ENCODE measurements at places on chromosomes 3 and 15. TPM values are rescaled to one million over a fixed set of nuclear protein-coding genes. Genes with fewer than 3 reads are reported as not detected.

DNA sequence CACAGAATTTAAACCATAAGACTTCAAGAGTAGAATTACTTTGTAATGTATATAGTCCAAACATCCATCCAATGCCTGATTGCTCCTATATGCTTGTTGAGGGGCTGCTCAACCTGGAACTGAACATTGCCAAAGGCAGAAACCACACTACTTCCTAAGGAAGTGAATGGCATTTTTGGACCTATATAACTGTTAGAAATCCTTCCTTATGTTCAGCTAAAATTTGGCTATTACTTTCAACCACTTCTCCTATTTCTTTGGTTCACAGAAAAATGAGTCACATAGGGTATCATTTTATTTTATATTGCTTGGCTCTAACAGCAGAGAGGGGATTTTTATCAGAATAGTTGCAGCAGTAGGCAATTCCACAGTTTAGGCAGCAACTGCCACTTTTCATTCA lies 342.1 kb downstream of the SLC9A9 start:
- no peak for DNase-seq

- DNase-seq: no peak
Measured at GRCh38 chr3:113234688-113235260, 23.4 kb downstream of the BOC start.

Gene NAALADL2
- total RNA-seq: 1.6 TPM

DNA sequence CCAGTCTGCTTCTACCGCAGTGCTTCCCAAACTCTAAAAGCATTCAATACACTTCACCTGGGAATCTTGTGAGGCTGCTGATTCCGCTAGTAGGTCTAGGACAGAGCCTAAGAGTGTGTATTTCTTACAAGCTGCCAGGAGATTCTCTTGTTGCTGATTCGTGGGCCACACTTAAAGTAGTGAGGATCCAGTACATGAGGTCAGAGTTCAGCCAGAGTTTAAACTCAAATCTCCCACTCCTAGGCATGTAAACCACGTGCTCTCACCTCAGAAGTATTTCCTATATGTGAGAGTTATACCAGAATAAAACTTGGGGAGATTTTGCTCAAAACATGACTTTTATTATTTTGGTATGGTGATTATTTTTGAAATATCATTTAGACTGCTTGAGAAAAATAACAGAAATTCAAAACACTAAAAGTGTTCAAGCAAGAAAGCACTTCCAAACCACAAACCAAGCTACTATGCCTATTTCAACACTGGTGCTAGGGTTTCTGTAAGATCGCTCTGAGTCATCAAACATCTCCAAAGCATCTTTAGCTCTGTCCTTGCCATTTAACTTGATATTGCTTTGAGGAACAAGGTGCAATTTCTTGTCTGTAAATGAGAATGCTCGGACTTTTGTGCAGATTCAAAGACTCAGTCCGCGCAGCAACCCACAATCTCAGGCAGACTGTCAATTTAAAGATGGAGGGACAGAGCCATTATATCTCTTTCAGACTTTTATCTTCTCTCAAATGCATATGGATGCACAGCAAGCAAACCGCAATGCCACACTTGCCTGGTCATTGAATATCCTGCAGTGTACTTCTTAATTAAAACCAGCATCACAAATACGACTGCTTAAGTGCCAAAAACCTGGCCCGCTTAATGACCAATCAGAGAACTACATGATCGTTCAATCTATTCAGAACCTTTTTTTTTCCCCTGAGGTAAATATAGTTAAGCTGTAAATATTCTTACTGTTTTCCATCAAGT lies 59.8 kb downstream of the AGTR1 start:
- no peak for DNase-seq

GRCh38 chr15:99155961-99156443 lies 51.1 kb downstream of the SYNM start:
- DNase-seq: no peak

DNA sequence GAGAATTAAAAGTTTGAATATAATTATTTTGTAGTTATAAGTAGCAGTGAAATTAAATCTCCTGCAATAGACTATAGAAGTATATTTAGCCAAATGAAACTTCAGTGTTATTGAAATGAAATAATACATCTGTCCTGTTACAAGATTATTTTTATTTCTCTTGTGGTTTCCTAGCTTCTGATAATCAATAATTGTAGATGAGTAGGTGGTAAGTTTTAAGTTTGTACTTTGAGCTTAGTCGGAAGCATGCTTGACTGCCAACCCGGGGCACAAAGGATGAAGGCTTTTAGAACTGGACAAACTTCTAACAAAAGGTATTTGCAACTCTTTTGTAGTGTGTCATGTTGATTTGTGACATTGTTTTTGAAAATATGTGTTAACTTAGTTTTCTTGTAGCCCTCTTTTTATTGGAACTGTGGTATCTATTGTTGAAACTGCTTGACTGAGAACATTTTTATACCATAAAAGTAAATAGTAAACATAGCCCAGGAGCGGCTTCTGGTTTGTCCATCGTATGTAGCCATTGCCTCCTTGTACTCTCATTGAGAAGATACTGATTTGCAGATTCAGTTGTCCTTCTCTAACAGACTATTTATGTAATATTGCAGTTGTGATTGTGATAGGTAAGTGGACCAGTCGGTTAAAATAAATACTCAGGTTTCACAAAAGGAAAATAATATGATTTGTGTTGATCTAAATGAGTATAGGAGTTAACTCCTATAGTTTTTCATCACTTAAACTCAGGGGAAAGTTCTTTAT lies 2.9 kb downstream of the CTNNB1 start:
- DNase-seq: no peak

Gene GOLGA6L7
- total RNA-seq: not detected

- no peak for DNase-seq
Measured at GRCh38 chr15:28026764-28027713, 72.1 kb downstream of the OCA2 start.

Gene PLD1
- total RNA-seq: 0.61 TPM

Gene ACAP2
- 60.9 TPM for total RNA-seq

GRCh38 chr15:74787251-74788041 lies 5.6 kb downstream of the CSK start:
- DNase-seq: peak; percentile 81

GRCh38 chr3:104628185-104628789 lies 738.4 kb upstream of the ALCAM start:
- no peak for DNase-seq

Gene CKMT1B
- 18.8 TPM for total RNA-seq

DNA sequence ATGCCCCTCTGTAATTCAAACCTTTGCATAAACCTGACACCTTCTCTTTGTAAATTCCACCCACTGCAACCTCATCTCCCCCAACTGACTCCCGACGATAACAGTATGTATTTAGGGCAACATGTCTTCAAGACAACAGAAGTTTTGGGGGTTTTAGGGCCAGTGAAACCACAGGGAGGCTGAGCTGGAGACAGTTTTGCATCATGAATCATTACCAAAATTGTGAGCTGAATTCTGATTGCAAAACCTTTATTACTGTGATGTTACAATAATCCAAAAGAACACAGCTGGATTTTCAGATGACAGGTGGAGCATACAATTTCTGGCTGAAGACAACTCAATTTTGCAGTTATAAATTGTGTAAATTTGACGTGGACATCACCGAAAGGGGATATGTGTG lies 281.3 kb upstream of the TTC14 start:
- no peak for DNase-seq

- peak; percentile 69 for DNase-seq
Measured at GRCh38 chr15:83837945-83838571, 184.1 kb downstream of the ADAMTSL3 start.

DNA sequence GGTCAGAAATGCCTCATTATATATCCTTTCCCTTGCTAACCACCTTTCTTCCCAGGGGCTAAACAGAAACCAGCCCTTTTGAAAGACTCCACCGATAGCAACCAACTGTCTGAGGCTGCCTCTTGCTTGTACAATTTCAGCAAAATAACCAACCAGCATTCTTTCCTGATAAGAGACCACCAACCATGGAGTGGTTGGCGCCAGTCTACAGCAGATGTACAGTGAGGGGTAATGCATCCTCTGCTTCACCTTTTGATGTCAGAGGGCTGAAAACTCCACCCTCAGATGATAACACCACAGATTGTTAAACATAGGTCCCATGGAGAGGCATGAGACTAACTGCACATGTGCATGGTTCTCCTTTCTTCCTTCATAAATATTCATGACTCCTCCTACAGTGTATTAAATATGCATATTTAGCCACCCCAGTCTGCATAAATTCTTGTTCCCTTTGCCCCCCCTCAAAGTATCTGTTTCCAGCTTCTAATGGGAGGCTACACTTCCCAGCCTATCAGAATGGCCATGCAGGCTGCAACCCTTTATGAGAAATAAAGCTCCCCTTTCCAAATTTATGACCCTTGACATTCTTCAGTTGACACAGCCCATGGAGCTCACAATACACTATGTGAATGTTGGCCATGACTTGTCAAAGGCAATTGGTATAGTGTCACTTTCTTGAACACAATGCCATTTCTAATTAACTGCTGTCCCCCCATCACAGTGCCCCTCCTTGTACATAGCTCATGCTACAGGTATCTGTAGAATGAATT lies 48.3 kb downstream of the GABRB3 start:
- DNase-seq: no peak

DNA sequence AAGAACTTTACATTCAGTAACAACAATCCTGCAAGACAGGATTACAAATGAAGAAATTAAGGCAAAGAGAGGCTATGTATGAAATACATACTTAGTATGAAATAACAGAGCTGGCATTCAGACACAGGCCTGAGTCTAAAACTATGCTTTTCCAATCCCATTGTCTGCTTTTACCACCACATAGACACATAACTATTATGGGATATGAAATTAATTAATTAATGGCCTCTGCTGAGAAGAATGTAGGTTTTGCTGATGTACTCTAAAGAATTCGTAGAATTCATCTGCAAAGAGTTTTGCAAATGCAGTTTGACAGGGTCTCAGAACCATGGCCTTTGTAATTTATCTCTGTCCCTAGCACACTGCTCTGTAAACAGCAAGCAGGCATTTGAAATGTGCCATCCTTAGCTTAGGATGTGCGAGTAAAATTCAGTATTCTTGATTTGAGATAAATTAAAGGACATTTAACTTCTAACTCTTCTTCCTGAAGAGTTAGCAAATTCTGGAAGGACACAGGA lies 54.5 kb upstream of the BOC start:
- DNase-seq: no peak

GRCh38 chr15:69359722-69360121 lies 54.4 kb upstream of the KIF23 start:
- DNase-seq: no peak

DNA sequence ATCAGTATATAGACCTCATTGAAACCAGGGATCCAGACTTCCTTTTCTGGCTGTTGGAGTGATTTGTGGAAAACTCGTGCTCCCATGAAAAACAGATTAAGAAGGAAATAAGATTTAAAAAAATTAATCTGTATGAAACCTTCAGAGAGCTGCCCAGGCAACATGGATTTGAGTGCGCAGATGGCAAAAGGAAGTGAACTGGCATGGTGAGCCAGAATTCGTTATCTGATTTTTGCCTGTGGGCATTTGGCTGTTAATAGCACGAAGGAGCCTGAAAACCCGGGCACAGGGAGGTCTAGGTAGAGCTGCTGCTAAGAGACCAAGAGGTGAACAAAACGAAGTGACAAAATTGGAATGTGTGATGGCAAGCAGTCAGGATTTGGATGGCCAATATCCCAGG lies 19.1 kb upstream of the SPINK8 start:
- DNase-seq: no peak

Gene DPPA2
- total RNA-seq: 0.42 TPM

- DNase-seq: no peak
Measured at GRCh38 chr15:81888748-81889484, 156.9 kb downstream of the MEX3B start.

- no peak for DNase-seq
Measured at GRCh38 chr3:4799266-4800256, 179.7 kb upstream of the BHLHE40 start.

- DNase-seq: no peak
Measured at GRCh38 chr15:58535894-58536293, 104.1 kb downstream of the LIPC start.

- DNase-seq: no peak
Measured at GRCh38 chr3:128648940-128649663, 1.5 kb downstream of the RPN1 start.

GRCh38 chr3:7700539-7700938 lies 801.1 kb upstream of the LMCD1 start:
- no peak for DNase-seq

GRCh38 chr15:40879609-40880008 lies 5.6 kb upstream of the RHOV start:
- DNase-seq: no peak

- no peak for DNase-seq
Measured at GRCh38 chr3:107416886-107417285, 39.6 kb downstream of the CCDC54 start.

- no peak for DNase-seq
Measured at GRCh38 chr15:57220205-57220604, 156.1 kb upstream of the CGNL1 start.

- no peak for DNase-seq
Measured at GRCh38 chr15:92638291-92638708, 17.3 kb downstream of the FAM174B start.

Gene ANKRD63
- not detected for total RNA-seq

Gene GATM
- total RNA-seq: 51.2 TPM

Gene PAQR5
- total RNA-seq: not detected

Gene NPAP1
- total RNA-seq: 0.07 TPM

Gene ZIC1
- total RNA-seq: not detected

DNA sequence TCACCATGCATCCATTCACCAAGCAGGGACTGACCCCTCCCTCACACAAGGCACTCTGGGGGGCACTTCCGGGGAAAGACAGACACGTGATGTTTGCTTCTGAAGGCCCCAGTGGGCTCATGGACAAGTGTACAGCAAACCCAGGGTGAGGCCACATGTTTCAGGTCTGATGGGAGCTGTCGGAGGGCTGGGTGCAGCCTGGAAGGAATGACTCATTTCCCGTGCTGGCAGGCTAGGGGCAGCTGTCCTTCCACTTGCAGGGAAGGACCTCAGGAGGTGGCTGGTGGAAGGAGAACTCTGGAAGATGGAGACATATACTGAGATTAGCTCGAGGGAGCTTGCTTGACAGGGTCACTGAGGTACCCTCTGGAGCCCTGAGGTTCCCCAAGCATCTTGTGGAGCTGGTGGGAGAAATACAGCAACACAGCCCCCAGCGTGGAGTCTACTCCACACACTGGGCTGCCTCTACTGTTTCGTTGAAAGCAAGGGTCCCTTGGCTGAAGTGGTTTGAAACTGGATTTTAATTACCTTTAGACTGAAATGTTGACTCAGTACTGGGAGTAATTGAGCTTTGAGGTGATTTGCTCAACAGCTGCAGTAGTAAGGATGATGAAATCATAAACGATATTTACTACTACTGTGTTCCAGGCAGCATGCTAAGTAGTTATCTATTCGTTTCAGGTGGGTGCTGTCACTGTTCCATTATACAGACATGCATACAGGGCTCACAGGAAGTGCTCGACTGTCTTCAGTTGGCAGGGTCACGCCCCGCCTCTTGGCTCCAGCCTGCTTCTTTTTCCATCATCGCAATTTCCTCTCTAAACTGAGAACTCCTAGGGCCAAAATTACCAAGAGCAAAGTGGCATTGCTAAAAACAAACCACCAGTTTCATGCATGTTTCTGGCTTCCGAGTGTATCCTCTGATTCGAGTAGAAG lies 230.4 kb downstream of the ADAMTS17 start:
- DNase-seq: no peak
